Brain microvascular endothelial cell (primary cell): ENCODE measurements at places on chromosomes 1 and 21.

DNA sequence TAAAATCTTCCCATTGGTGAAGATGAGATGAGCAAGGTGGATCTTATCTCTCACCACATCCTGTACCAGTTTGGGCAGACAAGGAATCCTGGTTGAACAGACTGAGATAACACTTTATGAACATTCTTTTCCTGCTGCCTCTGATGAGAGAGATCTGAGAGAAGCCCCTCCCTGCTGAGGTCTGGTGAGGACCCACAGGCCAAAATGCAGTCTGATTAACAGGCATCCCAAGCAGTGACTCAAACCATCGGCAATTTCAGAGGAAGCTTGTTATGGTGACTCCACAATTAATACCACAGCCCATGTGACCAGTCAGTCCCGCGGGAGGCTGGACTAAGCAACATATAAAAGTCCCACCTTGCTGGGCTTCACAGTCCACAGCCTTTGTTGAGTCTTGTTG is at the start of gene PRR9:
TSS of gene PRR9 (plus strand) at position 373 of the 400 bp plus-strand sequence. CDS start 561 bp downstream, outside the sequence.
- DNase-seq: no peak

- no peak for DNase-seq
Measured at GRCh38 chr1:3847081-3847480, 9.9 kb downstream of the CEP104 start.

DNA sequence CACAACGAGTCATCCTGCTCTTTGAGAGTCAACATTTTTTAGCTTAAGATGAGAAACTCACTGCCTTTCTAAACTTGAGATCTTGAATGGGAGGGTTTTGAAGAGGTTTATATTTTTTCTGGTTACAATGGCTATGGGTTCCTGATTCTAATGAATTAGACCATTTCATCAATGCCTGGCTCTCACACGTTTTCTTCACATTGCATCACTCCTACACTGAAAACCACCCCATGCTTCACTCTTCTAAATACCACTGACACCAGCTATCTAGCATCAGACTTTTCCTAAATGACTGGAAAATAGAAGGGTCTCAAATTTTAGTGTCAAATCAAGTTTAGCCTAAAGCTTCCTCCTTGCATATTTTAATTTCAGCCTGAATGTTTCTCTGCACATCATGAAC is 606.1 kb upstream of the USP24 start:
- no peak for DNase-seq

DNA sequence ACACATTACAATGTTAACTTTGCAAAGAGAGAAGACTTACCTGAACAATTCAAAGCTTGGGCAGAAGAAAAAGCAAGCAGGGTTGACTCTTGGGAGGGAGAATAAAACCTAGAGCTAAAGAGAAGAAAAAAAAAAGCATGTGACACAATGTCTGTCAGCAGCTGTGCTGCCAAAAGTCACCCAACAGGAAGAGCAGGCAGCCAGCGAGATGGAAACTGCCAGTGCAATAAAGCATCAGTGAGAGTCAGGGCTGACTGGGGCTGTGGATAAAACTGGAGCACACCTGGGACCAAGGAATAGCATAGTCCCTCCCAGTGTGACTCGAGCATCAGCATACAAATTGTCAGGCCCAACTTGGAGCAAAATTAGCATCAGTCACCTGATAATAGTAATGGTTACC is 65.0 kb upstream of the SLC22A15 start:
- no peak for DNase-seq

DNA sequence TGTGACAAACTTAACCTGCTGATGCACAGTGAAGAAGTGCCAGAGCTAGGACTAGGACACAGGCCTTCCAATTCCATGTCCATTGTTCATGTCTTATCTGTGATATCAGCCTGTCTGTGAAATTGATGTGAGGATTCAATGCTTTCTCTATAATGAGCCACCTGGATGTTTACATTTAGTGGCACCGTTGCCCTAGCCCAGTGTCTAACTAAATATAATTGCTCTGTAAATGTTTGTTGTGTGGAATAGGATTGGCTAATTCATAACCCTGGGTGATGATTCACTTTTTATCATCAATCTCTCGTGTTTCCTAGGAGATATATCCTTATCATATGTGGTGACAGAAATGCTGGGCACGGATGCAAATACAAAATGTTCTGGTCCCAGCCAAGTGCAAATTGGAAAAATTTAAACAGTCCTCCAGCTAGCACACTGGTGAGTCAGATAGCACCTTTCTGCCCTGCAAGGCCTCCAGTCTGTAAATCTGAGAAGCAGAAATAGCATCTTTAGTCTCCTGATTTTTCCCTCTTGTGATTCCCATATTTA is 46.9 kb upstream of the GNG12 start:
- peak; percentile 89 for DNase-seq

- DNase-seq: no peak
Measured at GRCh38 chr1:226530591-226530990, 18.0 kb upstream of the STUM start.

- DNase-seq: no peak
Measured at GRCh38 chr1:219323426-219323825, 149.7 kb downstream of the LYPLAL1 start.

DNA sequence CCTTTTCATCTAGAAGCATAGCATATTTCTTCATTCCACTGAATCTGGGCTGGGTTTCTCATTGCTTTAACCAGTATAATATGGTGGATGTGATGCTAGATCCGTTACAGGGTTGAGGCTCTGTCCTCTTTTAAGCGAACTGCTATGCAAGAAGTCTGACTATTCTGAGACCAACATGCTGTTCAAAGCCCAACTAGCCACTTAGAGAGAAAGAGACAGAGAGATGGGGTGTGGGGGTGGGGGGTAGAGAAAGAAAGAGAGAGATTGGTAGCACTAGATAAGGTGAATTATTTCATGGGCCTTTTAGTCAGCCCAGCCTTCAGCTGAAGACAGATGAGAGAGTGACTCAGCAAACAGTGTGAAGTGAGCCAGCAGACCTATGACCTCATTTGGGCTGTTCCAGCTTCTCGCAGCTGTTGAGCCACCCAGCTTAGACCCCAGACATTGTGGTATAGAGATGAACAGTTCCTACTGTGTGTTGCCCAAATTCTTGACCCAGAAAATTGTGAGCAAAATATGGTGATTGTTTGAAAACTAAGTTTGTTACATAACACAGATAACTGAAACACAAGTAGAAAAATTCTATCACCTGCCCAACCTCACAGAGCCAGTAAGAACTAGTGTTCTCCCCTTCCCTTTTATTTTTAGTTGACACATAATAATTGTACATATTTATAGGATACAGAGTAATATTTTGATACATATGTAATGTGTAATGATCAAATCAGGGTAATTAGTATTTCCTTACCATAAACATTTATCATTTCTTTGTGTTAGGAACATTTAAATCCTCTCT is 40.7 kb upstream of the PRKACB start:
- DNase-seq: peak; percentile 90

DNA sequence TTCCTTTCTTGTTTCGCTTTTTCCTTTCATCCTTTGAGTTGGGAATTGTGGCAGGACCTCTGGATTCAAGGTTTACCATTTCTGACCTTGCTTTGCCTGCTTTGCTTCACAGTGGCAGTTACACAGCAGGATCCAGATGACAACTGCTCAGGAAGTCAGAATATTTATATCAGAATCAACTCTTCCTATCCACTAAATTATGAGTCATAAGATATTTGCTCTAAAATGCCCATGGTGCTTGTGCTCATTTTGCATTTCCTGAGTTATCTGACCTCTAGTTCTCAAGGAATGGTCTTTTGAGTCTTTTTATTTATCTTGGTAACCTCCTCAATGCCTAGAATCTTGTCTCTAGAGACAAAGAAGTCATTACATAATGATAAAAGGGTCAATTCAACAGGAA is 290.8 kb downstream of the LRRC7 start:
- peak; percentile 11 for DNase-seq

- DNase-seq: peak; percentile 59
Measured at GRCh38 chr1:230772457-230773395, 25.5 kb downstream of the CAPN9 start.

GRCh38 chr1:34975771-34976170 is 9.4 kb downstream of the TMEM35B start:
- no peak for DNase-seq

DNA sequence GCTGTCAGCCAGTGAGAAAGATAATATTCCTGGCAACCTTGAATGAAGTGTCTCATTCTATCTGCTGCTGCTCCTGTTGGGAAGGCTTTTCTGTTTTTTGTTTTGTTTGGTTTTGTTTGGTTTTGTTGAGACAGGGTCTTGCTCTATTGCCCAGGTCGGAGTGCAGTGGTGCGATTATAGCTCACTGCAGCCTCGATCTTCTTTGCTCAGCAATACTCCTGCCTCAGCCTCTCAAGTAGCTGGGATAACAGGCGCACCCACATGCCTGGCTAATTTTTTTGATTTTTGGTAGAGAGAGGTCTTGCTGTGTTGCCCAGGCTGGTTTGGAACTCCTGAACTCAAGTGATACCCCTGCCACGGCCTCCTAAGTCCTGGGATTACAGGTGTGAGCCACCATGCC is 37.6 kb downstream of the BTG3 start:
- no peak for DNase-seq

- no peak for DNase-seq
Measured at GRCh38 chr1:38101037-38101785, 54.6 kb upstream of the POU3F1 start.

- no peak for DNase-seq
Measured at GRCh38 chr1:2406451-2407041, 5.8 kb downstream of the PEX10 start.

GRCh38 chr1:179587336-179587735 is 4.3 kb upstream of the TDRD5 start:
- no peak for DNase-seq

- DNase-seq: no peak
Measured at GRCh38 chr1:119379117-119379516, 10.5 kb downstream of the HAO2 start.

GRCh38 chr1:69363236-69363635 is 204.5 kb upstream of the LRRC7 start:
- DNase-seq: no peak

GRCh38 chr1:235635938-235636662 is 13.5 kb downstream of the GNG4 start:
- DNase-seq: no peak

GRCh38 chr1:234687011-234687410 is 77.0 kb upstream of the IRF2BP2 start:
- DNase-seq: no peak

DNA sequence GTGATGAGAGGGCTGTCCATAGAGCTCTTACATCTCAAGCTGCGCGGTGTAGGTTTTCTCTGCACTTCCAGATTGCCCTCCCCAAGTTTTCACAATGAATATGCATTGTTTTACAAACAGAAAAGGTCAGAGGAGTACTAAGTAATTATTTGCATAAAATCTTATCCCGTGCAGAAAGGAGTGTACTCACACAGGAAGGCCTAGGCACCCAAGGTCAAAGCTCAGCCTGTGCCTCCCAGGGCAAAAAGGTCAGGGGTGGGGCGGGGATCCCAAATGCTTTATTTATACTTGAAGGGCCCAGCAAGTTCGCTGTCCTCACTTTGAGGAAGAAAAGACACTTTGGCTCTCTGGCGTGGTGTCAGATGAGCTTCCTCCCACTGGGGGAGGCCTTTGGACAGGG is 10.3 kb upstream of the KCNE1 start:
- DNase-seq: no peak
